ENCODE measurements at places on chromosomes 1 and 21. TPM values are rescaled to one million over a fixed set of nuclear protein-coding genes. Genes with fewer than 3 reads are reported as not detected.

Gene CAPN8
- total RNA-seq = 118 TPM

Gene COL11A1
- 0.34 TPM for total RNA-seq

DNA sequence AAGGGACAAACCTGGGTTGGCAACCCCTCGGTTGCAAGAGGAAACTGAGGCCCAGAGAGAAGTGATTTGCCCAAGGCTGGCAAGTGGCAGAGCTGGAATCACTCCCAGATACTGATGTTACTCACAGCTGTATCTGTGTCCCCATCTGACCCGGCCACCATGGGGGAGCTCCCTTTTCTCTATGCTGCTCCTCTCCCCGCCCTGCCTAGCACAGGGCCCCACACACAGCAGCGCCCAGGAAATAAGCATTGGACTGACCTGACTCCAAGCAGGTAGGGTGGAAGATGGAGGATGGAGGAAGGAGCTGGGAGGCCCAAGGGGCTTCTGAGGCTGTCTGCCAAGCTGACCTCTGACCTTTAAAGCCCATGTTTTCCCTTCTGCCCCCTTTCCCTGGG lies 3.0 kb upstream of the FBLIM1 start:
- DNase-seq = no peak

- peak; percentile 36 for DNase-seq
These were observed 513 bp downstream of the GTF2B start for GRCh38 chr1:88890791-88891317.

DNA sequence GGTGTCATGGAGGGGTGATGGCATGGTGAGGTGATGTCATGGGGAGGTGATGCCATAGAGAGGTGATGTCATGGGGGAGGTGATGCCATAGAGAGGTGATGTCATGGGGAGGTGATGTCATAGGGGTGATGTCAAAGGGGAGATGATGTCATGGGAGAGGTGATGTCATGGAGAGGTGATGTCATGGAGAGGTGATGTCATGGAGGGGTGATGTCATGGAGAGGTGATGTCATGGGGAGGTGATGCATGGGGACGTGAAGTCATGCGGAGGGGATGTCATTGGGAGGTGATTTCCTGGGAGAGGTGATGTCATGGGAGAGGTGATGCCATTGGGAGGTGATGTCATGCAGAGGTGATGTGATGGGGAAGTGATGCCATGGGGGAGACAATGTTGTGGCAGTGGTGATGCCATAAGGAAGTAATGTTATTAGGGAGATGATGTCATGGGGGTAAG lies 92.1 kb upstream of the C1orf174 start:
- no peak for DNase-seq

- DNase-seq = no peak
These were observed 2.4 kb downstream of the EPS15 start for GRCh38 chr1:51516649-51517158.

Gene AXDND1
- total RNA-seq = 12.5 TPM

Gene CFAP57
- not detected for total RNA-seq

- DNase-seq = no peak
These were observed 16.4 kb upstream of the MTF1 start for GRCh38 chr1:37875833-37876232.

DNA sequence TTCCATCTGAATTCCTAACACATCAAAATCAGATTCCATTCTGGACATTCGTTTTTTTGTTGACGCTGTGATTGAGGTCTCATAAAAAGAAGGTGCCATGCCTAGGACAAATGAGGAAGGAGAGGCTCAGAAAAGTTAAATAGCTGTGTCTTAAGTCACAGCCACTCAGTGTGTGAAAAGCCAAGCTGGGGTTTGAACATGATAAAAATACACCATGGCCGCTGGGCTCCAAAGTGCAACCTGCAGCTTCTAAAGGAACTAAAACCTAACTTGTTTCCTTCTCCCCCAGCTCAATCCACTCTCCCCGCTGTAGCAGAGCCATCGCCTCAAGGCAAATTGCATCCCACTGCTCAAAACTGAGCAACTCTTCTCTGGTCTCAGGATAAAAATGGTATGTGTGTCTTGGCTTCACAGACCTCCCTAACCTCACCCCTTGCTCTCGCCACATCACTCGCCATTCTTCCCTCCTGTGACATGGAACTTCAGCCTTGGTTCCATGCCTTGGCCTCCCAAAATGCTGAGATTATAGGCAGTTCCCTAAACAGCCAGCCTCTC lies 22.1 kb upstream of the FAM20B start:
- DNase-seq = no peak

DNA sequence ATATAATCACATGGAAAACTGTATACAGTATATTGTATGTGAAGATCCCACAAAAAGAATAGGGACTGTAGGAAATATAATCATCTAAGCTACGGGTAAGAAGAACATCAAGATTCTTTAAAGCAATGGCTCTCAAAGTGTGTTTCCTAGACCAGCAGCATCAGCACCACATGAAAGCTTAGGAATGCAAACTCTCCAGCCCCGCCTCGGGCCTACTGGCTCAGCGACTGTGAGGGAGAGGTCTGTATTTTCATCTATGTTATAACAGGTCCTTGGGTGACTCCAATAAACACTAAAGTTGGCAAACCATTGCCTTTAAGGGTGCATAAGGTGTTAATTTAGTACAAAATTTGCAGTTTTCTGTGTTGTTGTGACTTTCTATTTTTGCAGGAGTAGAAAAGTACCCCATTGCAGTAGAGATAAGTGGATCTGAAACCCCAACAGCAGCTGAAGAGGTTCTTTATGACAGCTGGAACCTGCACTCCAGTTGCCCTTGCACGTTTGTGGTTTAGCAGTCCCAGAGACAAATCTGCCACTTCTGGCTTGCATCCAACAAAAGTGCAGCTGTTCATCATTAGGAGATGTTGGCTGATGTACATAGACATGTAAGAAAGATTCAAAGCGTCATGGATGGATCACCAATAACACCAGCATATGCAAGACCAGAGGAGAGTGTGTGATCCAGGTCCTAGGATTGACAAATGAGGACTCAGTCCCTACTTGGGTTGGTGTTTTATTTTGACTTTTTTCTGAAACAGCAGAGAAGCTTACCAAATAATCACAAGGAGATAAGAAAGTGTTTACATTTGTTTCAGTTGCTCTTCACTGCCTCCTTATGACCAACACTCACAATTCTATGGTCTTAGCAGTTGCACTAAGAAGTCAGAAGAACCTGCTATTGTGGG lies 15.9 kb upstream of the IFNAR1 start:
- peak; percentile 44 for DNase-seq

DNA sequence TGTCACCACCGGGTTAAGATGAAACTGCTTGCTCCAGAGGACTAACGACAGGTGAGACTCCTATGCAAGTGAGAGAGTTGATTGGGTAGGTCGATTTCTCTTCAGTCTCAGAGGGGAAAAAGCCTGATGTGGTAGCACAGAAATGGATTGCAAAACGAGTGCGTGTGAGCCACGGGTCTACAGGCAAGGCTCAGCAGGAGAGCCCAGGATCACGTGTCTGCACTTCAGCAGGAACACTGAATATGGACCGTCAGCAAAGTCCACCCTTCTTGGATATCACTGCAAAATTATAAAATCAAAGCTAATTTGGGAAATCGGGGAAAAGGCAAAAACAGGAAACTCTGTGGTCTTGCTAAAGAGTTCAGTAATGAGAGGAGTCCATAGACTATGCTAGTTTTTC lies 107.7 kb upstream of the ZNF648 start:
- DNase-seq = peak; percentile 51

DNA sequence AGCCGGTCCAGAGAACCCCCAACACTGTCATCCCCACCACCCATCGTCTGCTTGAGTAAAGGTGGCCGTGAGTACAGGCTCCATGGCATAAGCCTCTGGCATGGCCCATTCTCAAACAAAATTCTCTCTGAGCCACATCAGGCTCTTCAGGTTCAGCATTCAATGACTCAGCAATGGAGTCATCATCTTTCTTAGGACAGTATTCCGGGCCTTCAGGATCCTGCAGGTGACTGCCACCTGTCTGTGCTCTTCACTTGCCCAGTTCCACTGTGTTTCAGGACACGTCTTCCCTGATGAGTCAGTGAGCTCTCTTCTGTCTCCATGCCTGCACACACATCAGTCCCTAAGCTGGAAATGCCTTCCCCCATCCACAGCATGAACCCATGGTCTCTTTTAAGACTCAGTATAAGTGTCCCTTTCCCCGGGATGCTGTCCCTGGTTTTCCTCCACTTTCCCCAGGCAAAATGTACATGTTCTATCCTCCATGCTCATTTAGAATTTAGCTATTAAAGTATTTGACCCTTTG lies 81.1 kb upstream of the FGGY start:
- no peak for DNase-seq

Gene GBP1
- total RNA-seq = 13.0 TPM

DNA sequence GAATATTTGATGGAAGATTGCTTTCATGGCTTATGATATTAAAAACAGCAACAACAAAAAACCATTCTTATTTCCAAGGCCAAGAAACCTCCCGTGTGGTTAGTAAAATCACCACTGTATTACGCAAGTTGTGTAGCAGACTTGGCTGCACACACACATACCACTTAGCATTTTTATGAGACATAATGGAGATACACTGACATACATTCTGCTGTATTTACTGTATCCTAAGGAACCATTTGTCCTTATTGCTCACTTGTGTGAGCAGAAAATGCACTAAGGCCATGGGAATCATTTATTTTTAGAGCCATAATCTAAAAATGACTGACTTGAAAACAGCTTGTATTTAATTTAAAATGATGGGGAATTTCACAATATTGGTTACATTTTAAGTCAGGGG lies 584 bp upstream of the C1orf141 start:
- no peak for DNase-seq

Gene CDK11B
- total RNA-seq = 29.6 TPM

DNA sequence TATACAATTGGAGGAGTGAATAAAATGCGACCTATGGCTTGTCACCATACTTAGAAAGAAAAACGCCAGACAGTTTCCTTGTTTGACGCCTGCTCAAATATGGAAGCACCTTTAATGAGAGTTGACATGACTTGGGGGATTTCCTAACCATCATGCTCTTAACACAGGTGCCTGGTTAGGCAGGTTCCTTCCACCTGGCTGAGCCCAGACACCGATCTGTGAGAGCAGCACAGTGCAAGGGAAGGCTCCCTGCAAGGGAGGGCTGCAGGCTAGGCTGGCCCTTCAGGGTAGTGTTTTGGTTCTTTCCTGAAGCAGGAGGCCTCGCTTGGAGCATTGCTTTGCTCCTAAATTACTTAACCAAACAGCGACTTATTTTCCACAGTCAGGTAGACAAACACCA lies 24.6 kb upstream of the KLHDC8A start:
- no peak for DNase-seq

GRCh38 chr1:84283381-84283780 lies 18.1 kb upstream of the SAMD13 start:
- no peak for DNase-seq

DNA sequence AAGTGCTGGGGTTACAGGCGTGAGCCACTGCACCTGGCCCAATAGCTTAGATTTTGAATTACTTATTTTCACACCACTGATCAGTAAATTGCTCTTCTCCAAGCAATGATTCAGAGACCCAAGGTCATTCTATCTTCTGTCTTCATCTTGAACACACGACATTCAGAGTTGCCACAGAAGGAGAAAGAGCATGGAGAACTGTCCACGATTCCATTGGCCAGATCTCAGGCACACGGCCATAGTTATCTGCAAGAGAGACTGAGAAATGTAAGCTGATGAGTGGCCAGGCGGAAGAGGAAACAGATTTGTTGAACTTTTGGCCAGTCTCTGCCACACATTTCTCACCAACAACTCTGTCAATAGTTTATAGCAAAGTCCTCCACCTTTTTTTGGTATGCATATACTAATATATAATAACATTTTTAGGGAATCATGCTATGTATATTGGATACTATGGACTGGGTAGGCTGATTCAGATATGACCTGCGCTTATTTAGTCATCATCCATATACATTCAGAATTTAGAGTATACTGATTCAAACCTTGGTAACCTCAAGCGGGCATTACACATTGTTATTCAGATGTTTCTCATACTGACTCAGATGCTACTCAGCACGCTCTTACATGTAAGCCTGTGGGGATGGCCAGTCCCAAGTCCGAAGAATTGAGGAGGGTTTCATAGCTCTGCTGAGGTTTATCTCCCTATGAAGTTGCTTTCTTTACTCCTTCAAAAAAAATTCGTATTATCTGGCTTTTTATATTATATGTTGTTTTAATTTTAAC lies 25.5 kb upstream of the CAP1 start:
- DNase-seq = no peak

Gene KRTAP24-1
- not detected for total RNA-seq

Gene APCS
- not detected for total RNA-seq

DNA sequence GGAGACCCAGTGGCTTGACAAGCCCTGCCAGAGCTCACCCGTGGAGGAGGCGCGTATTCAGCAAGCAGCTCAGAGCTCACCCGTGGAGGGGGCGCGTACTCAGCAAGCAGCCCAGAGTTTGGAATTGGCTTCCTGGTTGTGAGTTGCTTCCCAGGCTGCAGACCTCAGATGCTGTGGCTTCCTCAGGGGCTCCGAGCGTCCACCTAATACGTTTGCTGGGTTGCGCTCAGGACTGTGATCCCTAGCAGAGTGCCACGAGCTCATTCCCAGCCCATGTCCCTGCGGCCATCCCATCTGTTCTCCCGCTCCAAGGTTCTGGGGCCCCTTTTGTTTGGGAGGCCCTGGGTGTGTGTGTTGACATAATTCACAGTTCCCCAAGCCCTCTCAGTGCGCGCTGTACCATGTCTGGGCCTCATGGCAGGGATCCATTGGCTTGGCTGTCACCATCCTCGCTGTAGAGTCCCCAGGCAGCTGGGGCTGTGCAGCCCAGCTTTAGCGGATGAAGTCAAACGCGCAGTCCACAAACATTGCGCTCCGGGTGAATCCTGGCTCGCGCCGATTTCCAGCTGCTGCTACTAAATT lies 3.6 kb downstream of the AJAP1 start:
- no peak for DNase-seq

- no peak for DNase-seq
These were observed at the start of gene OR2C3 for GRCh38 chr1:247536340-247536739. TSS of gene OR2C3 (minus strand) at chr1:247536440. CDS start at chr1:247532511, 3,929 bp downstream.

DNA sequence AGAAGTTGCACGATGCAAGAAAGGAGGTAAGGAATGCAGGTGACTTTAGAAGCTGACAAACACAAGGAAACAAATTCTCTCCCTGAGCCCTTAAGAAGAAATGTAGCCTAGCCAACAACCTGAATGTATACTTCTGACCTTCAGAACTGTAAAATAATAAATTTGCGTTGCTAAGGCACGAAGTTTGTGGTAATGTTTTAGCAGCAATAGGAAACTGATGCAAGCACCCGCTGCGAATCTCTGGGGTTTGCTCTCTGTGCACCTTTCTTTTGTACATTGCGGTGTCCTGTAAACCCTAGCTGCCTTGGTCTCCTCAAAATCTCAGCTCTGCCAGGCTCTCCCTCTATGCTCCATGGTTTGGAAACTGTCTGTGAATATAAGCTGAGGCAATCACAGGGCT lies 15.1 kb downstream of the CD53 start:
- no peak for DNase-seq

- no peak for DNase-seq
These were observed 143.1 kb downstream of the S1PR1 start for GRCh38 chr1:101379950-101380349.

Gene OVAAL
- total RNA-seq = not detected

- DNase-seq = peak; percentile 7
These were observed 107.8 kb downstream of the DISC1 start for GRCh38 chr1:231734417-231734816.

Gene KCNE1
- 1.2 TPM for total RNA-seq

GRCh38 chr1:72915581-72915980 lies 633.2 kb upstream of the NEGR1 start:
- no peak for DNase-seq

Gene EVA1C
- 24.5 TPM for total RNA-seq

Gene TLR5
- 1.3 TPM for total RNA-seq

Gene HAO2
- not detected for total RNA-seq

Measured in left colon (tissue), 2 donors.